ENCODE measurements at places on chromosomes 1 and 21.

DNA sequence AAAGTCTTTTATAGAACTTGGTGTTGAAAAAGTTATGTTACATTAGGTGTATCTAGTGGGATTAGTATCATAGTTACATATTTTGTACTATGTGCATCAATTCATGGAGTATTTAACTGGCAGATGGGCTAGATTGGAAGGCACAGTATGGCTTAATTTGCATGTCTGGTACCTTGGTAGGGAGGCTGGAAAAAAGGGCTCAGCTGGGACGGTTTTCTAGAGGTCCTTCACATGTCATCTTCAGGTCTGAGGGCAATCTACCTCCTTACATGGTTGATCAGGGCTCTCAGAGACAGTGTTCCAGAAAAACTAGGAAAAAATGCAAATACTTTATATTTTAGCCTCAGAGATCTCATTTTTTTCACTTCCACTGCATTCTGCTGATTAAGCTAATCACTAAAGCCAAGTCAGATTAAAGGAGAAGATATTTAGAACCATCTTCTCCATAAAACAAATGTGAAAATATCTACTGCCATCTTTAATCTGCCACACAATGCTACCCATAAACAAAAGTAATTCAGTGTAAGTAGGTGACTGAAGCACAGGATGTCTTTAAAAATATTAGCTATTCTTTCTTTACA lies 209.3 kb downstream of the PLA2G4A start:
- DNase-seq, result no peak

DNA sequence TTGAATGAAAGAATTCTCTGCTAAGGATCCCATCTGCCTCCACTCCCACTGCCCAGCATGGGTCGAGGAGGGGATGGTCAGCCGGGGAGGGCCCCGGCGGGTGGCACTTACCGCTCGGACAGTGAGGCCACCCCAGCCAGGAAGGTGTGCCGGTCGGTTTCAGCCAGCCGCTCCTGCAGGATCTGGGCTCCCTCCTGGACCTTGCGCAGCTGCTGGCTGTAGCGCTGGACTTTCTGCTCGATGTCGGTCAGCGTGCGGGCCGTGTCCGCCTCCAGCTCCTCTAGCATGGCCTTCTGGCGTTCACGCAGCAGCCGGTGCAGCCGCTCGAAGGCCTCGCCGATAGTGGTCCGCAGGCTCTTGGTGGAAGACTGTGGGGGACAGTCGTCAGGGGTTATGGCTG lies 22.3 kb downstream of the TRIM62 start:
- no peak for DNase-seq

GRCh38 chr1:6209661-6210580 lies 4.0 kb downstream of the RNF207 start:
- no peak for DNase-seq

DNA sequence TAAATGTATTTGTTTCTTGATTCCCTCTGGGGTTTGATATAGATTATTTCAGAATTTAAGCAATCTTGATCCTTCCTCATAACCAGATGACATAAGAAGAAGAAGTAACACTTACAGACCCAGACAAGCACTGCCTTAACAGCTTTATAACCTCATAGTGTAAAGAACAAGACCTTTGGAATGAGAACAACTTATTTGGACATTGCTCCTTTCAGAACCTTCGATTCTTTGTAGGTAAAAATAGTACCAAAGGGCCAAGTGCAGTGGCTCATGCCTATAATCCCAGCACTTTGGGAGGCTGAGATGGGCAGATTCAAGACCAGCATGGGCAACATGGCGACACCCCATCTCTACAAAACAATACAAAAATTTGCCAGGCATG lies 15.0 kb downstream of the TM2D1 start:
- DNase-seq, result no peak

GRCh38 chr21:43869486-43870325 lies 4.7 kb downstream of the AGPAT3 start:
- no peak for DNase-seq

GRCh38 chr1:221983444-221983843 lies 241.6 kb upstream of the DUSP10 start:
- DNase-seq, result no peak

GRCh38 chr1:54559111-54559548 lies 11.1 kb downstream of the ACOT11 start:
- DNase-seq, result peak; percentile 19

GRCh38 chr1:234096161-234096770 lies 191.8 kb downstream of the SLC35F3 start:
- DNase-seq, result no peak
